ENCODE measurements at places on chromosomes 2 and 18.

- DNase-seq, result no peak
Observed at GRCh38 chr2:19799881-19800780, 101.7 kb downstream of the TTC32 start.

- no peak for DNase-seq
Observed at GRCh38 chr2:162401871-162402270, 57.9 kb downstream of the GCA start.

DNA sequence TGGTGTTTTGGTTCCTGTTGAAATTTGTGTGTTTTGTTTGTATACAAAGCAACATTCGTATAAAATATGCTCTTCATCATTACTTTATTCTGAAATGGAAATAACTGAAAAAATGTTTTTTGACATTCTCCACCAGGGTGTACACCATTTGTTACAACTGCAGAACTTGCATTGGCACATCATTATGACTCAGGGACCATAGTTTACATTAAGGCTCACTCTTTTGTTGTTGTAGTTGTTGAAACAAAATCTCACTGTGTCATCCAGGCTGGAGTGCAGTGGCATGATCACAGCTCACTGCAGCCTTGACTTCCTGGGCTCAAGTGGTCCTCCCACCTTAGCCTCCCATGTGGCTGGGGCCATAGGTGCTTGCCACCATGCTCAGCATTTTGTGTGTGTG lies 676.6 kb downstream of the TDRD15 start:
- DNase-seq, result no peak

GRCh38 chr2:160916300-160916699 lies 243.9 kb upstream of the TANK start:
- no peak for DNase-seq
